ENCODE measurements at places on chromosomes 6 and 20.

GRCh38 chr6:154125421-154125820 is 86.4 kb downstream of the OPRM1 start:
- DNase-seq = no peak

- no peak for DNase-seq
Measured at GRCh38 chr6:42263165-42263728, 45.6 kb upstream of the MRPS10 start.

- no peak for DNase-seq
Measured at GRCh38 chr6:44723439-44724197, 336.1 kb downstream of the CDC5L start.

DNA sequence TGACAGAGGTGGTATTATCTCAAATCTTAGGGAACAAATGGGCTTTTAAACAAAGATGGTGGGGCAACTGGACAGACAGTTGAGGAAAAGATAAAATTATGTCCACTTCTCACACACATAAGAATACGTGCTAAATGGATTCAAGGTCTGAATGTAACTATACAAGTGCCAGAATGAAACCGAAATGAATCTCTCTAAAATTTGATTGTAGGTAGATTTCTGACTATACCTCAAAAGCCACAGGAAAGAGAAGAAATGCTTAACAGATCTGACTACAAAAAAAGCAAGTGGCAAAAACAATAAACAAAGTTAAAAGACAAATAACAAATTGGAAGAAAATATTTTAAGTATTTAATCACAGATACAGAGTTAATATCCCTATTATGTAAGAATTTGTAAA is 182.7 kb upstream of the OLIG3 start:
- DNase-seq = no peak

DNA sequence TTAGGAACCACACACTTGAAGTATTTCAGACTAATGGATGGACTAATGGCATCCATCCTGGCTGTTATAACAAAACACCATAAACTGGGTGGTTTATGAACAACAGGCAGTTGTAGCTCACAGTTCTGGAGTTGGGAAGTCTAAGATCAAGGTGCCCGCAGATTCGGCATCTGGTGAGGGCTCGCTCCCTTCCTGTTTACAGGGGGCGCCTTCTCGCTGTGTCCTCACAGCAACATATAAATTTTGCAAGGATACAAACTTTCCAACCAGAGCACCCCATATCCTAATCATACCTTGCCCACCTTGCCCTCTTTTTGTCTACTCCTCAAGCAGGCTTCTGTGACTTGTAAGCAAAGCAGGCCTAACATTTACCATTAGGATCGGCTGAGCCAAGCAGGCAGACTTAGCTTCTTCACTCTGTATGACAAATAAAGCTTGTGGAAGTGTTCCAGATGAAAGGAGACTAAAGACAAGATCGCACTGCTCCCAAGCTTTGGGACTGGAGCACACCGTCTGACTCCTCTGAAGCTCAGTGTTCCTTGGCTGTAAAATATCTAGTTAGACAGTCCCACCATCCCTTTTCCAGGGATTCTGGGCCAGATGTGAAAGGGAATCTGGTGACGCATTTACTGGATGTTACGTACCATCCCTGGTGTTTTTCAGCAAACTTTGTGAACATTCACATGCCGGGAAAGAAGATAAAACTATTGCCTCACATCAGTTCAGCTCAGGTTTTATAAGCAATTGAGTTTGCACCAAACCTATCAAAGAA is 34.9 kb downstream of the GFOD1 start:
- DNase-seq = no peak

DNA sequence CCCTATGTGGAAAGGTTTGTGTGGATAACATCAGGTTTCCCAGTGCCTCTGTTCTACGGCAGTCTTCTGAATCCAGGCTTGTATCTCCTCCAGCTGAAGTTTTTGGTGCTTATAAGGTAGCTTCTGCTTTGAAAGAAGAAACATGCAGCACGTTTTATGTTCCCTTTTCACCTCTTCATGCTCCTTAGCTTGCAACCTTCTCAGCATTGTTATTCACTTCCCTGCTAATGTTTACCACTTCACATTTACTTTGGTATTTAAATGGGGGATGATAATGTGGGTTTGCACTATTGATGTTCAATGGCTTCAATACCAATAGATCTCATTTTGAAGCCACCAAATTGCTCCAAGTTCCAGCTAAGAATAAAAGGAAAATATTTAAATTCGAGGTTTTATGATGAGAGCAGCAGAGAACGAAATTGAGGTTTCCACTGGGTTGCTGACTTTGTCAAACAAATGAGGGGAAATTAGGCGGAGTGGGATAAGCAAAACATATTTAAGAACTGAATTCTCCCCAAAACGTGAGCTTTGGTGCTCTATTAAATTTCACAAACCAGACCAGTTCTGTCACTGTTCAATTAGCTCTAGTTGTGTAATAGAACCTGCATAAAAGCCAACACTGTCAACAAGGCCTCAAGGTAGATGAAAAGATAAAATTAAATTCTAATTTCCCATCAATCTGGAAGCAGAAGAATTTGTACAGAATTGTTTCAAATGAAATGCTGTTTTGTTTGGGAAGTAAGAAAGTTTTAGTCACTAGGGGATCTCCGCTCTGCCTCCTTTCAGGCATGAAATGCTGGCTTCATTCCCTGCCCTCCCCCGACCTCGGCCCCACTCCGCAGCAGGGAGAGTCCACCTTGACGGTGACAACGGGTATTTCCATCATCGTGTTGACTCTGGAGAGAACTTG is 1.4 kb downstream of the IL22RA2 start:
- no peak for DNase-seq

GRCh38 chr6:110566346-110567125 is 90.1 kb upstream of the SLC22A16 start:
- no peak for DNase-seq

DNA sequence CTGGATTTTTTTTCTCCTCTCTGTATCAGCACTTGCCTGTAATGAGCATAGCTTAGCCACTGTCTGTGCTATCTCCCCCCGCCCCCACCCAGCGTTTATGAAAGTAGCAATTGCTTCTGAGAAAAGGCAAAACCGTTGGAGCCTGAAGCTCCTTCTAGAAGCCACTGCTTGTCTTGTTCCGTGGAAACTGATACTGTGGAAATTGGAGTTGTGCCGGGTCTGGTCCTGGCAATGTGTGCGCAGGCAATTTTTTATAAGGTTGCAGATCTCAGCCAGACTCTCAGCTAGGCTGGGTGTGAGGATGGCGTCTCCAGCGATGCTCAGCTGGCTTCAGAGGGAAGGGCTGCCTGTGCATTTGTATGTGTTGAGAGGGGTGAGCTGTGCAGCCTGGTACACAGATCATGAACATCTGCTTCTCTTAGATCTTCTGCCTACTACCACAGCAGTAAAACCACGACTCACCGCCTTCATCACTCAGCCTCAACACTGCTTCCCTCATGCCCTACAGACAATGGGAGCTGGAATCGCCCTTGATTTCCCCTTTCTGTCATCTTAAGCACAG is 72.4 kb upstream of the GTSF1L start:
- DNase-seq = no peak

GRCh38 chr6:130411481-130411880 is 45.7 kb downstream of the TMEM200A start:
- no peak for DNase-seq

DNA sequence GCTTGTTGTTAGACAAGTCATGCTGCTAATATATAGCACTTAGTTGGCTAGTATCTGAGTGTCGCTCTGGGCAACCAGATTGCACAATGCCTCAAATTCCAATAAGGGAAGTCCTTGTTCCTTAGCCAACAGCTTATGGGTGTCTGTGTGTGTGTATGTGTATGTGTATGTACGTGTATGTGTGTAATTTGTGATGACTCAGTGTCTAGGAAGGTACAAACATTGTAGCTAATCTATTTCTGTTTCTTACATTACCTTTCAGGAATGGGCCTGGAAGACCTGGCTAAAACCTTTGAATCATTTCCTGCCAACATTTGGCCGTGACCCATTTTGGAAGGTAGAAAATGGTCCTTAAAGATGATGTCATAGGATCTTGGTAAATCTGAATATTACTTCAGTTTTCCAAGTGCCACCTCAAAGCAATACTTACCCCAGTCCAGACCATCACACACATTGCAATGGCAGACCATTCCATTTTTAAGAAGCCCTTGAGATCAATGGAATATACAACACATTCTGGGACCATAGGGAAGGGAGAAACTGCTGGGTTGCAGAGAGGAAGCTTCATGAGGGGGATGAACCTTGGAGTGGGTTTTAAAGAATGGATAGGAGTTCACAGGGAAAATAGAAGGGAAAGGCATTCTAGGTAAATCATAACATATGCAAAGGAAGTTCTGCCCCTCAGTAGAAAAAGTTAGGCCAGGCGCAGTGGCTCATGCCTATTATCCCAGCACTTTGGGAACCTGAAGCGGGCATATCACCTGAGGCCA is 25.1 kb downstream of the NEDD9 start:
- no peak for DNase-seq

DNA sequence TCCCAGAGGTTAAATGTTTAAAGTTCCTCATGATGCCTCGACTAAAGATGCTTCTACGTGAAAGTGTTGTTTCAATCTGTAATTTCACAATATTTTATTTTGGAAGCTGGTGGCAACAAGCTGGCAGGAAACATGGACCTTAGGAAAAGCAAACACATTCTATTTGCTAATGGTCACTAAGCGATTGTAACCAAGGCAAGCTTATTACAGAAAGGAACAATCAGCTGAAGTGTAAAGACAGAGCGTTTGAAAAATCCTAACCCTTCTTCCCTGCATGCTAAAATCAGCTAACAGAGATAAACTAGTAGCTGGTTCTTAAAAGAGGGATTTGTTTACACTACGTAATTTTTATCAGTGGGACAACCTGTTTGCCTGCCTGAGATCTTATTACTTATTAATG is 50.0 kb downstream of the IL20RA start:
- DNase-seq = no peak

GRCh38 chr6:17490724-17491123 is 97.3 kb downstream of the CAP2 start:
- no peak for DNase-seq

GRCh38 chr20:7967199-7967844 is 27.1 kb upstream of the HAO1 start:
- no peak for DNase-seq

GRCh38 chr6:50278663-50279062 is 228.9 kb upstream of the DEFB112 start:
- DNase-seq = no peak

DNA sequence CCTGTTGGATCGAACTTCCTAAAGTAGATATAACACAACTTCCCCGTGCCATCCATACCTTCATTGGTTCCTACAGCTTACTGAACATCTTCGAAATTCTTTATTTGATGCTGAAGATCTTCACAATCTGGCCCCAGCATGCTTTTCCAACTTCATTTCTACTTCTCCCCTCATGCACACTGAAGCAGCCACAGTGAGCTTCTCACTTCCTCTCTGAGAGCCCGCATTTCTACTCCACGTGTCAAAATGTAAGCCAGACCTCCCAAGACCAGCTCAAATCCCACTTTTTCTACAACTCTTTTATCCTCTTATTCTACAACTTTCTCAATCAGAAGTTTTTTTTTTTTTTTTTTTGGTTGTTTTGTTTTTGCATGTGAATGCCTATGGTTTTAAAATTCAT is 254.7 kb downstream of the GMPR start:
- no peak for DNase-seq

GRCh38 chr6:106124437-106125430 is 38.6 kb downstream of the PRDM1 start:
- no peak for DNase-seq

DNA sequence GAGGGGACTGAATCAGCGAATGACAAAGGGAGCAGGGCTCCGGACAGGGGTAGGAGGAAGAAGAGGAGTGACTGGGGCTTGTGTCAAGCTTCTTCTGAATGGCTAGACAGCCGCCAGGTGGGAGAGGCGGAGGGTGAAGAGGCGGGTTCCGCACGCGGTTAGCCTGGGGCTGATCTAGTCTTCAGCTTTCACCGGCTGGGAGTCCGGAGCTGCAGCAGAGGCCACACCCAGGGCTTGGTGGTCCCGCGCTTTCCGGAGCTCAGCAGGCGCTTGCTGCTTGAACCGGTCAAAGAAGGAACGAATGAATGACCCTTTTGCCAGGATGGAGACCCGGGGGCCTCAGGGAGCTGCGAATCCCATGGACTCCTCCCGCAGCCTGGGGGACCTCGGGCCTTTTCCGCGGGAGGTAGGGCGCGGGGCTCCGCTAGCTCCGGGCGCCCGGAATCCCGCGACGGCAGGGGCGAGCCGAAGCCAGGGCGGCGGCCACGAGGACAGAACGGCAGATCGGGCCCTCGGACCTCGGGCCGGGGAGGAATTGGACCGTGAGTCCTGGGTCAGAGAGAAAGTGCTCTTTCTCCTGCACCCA is at the start of gene C6orf141:
C6orf141 (plus strand) TSS at position 177 of the 586 bp plus-strand sequence; CDS start at position 302, 125 bp downstream.
- no peak for DNase-seq

- no peak for DNase-seq
Measured at GRCh38 chr6:24340998-24341938, 16.6 kb downstream of the DCDC2 start.

DNA sequence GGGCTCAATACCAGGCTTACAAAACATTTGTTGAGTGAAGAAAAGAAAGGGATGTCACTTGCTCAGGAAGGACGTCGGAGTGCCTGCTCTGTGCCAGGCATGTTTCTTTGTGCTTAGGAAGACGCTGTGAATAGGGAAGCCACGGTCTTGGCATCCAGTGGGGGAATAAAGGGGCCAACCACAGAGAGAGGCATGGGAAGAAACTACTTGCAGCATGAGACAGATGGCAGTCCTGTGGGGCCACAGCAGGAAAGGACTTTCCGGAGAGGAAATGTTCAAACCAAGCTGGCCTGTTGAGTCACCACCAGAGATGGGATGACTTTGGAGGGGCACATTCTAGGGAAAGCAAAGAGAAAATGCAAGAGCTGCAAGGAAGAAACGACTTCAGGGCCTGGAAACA is 173.2 kb downstream of the CDH26 start:
- DNase-seq = no peak

GRCh38 chr20:2599288-2600006 is 53.0 kb upstream of the NOP56 start:
- no peak for DNase-seq

- no peak for DNase-seq
Measured at GRCh38 chr6:160668589-160668988, 4.5 kb upstream of the LPA start.

GRCh38 chr6:116019428-116019827 is 41.3 kb downstream of the FRK start:
- no peak for DNase-seq

DNA sequence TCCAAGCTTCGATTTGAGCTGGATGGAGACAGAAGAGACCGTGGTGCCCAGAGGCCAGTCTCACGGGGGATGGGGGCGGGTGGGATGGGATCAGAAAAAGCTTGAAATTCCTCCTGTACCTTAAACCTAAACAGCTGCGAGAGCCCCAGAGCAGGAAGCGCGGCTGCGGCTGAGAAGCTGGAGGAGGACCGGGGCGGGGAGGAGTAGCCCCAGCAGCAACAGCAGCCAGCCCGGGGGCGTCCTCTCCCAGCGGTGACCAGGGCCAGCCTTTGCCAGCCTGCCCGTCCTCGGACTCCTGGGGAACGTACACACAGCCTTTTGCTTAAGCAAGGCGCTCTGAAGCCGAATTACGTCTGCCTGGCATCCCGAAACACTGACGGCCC is 17.4 kb upstream of the PRDM13 start:
- no peak for DNase-seq
